Mucosa of gallbladder (tissue), 1 donor: ENCODE measurements at places on chromosomes 4 and X. TPM values are rescaled to one million over a fixed set of nuclear protein-coding genes. Genes with fewer than 3 reads are reported as not detected.

DNA sequence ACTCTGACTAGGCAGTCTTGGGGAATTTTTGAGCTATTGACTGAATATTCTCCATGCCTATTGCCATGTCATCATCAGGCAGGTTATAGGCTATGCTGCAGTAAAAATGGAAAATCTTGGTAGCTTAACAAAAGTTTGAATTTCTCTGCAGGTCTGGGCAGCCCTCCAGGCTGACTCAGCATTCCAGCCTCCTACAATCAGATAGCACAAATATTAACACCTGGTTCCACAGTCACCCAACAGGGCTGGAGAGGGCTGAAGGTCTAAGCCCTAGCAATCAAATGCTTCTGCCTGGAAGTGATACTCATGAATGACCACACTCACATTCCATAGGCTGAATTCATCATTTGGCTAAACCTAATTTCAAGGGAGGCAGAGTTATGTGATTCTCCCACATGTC lies 9.6 kb upstream of the PPP3CA start:
- no peak for DNase-seq

DNA sequence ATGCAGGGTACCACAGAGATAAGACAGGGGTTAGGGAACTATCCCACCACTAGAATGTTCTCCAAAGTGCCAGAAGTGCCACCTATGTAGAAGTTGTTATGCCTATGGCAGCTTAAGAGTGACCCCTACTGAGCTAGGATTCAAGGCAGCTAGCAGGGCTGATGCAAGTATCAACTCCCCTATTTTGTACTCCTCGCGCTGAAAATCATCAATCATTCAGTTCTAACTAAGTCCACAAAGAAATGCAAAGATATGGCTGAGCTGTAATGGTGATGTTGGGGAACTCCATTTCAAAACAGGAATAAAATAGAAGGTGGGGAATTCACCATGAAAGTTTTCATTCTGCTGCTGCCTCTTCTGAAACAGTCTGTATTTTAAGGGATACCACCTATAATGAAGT lies 13.8 kb downstream of the ACSL4 start:
- DNase-seq = no peak

- no peak for DNase-seq
Observed at GRCh38 chr4:136680271-136680670, 852.0 kb downstream of the PCDH18 start.

GRCh38 chr4:10104211-10104990 lies 12.2 kb downstream of the WDR1 start:
- no peak for DNase-seq

Gene SPARCL1
- total RNA-seq = 539 TPM
